Left renal cortex interstitium (tissue), 4 donors: ENCODE measurements at places on chromosomes 2 and 18. TPM values are rescaled to one million over a fixed set of nuclear protein-coding genes. Genes with fewer than 3 reads are reported as not detected.

ZC3H8 gene
- polyA plus RNA-seq, result 24.3 TPM

BCL11A gene
- polyA plus RNA-seq, result 15.3 TPM

DNA sequence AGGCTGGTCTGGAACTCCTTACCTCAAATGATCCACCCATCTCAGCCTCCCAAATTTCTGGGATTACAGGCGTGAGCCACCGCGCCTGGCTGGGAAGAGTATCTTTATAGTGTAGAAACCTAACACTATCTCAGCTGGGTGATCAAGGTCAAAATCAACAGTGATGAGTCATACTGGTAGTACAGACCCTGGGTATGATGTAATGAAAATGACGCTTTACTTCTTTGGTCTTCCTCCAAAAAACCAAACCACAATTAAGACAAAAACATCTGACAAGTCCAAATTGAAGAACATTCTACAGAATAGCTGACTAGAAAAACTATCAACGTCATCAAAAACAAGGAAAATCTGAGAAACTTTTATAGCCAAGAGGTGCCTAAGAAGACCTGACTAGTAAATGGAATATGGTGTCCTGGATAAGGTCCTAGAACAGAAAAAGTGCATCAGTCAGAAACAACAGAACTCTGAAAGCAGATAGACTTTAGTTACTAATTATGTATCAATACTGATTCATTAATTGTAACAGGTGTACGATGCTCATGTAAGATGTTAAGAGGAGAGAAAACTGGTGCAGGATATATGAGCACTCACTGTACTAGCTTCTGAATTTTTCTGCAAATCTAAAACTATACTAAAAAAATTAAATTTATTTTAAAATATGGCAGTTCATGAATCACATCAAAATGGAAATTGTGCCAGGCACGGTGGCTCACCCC lies 25.4 kb downstream of the PDCL3 start:
- no peak for DNase-seq

GRCh38 chr2:200486529-200486928 lies 23.3 kb downstream of the KCTD18 start:
- no peak for DNase-seq

- no peak for DNase-seq
These were observed 7.0 kb downstream of the MYT1L start for GRCh38 chr2:2324119-2324518.
